ENCODE measurements at places on chromosomes 5 and 9.

DNA sequence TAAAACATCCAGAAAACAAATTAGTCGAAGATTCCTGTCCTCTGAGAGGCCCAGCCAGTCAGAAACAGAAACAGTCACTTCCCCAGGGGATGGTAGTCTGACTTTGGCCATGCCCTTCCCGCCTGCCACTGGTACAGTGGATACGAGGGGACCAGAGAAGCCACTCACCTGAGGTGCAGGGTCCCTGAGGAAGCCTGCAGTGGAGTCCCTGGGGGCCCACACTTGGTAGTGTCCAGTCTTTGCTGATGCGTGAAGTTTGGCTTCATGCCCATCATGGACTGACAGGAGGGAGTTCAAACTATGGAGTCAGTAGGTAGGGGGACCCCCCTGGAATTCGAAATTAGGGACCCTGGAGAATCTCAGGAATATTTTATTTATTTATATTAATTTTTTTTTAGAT is 147.5 kb downstream of the DAB2IP start:
- no peak for DNase-seq

- no peak for DNase-seq
Observed at GRCh38 chr5:157989296-157989695, 130.4 kb upstream of the CLINT1 start.

- no peak for DNase-seq
Observed at GRCh38 chr5:163874431-163874830, 369.0 kb downstream of the MAT2B start.

DNA sequence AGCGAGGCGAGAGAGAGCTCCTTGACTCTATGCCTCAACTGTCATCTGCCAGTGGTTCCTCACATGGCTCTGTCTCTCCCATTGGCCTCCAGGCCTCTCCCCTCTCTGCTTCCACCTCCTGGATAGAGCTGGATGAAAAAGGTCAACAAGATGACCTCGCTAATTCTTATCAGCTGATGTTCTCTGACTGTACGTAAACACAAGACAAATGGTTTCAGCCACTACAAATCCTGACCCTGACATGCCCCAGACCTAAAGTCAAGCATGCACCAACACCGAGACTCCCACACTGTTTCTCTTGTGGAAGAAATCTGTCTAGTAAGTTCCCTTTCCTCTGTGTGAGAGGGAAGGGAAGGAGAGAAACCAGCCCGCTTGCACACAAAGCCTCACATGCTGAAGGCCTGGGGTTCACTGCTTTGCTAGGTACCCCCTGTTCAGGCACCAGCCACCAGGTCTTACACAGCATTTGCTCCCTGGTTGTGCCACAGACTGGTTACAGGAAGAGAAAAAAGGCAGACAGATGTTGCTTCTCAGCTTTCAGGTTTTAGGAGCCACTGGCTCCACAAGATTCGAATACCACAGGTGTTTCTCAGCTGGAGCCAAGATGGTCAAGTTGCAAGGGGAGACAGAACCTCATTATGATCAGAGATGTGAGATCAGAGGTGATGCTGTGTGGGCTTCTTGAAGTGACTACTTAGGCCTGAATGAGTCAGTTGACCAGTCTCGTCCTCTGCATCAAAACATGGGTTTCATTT is 592.5 kb downstream of the CCDC171 start:
- DNase-seq: no peak

DNA sequence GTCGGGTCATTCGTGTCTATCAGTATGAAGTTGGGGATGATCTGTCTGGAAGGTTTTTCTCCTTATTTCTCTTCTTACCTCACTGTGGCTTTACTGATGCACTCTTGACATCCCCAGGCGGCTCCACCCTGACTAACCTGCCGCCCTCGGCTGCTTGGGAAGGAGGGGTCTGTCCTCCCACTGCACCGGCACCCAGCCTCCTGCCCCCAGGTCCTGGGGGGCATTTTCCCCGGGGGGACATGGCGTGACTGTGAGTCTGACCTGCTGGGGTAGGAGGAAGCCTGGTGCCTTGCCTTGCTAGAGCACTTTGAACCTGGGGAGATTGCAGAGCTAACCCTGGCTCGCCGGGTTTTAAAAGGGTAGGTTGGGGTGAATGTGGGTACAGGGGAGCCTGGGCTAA is 27.5 kb downstream of the DYNC2I2 start:
- no peak for DNase-seq

DNA sequence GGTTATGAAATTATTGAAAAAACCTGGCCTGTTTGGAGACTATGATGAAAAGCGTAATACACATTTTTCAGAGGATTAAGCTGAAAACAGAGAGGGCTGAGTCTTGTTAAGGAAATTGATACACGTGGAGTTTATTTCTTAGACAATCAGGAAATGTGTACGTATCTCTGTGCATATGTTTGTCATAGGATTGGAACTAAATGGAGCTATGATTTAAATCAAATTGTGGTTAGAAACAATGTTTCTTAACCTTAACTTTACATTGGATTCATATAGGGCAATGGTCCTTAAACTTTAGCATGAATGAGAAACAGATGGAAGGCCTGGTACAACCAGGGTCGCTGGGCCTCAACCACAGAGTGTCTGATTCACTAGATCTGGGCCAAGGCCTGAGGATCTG is 451.6 kb downstream of the CDH18 start:
- no peak for DNase-seq

DNA sequence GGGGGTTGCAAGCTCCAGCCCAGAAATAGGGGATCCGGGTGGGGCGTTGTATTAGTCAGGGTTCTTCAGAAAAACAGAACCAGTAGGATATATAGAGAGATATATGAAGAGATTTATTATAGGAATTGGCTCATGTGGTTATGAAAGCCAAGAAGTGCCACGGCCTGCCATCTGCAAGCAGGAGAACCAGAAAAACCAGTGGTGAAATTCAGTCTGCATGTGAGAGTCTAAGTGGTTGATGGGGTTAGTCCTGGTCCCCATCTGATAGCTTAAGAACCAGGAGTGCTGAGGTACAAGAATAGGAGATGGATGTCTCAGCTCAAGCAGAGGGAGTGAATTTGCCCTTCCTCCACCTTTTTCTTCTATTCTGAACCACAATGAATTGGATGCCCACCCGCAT is 123.4 kb upstream of the APC start:
- no peak for DNase-seq

GRCh38 chr9:121735793-121736770 is 84.6 kb downstream of the DAB2IP start:
- no peak for DNase-seq

- no peak for DNase-seq
Observed at GRCh38 chr5:72433522-72433921, 73.7 kb downstream of the ZNF366 start.

GRCh38 chr9:134317790-134318414 is 8.4 kb upstream of the RXRA start:
- no peak for DNase-seq

GRCh38 chr9:30744871-30745270 is 1639.6 kb upstream of the ACO1 start:
- no peak for DNase-seq
